ENCODE measurements at places on chromosomes 11 and 22. TPM values are rescaled to one million over a fixed set of nuclear protein-coding genes. Genes with fewer than 3 reads are reported as not detected.
A peak's percentile ranks its signal among the peaks of the same experiment; 100 is the strongest.

DNA sequence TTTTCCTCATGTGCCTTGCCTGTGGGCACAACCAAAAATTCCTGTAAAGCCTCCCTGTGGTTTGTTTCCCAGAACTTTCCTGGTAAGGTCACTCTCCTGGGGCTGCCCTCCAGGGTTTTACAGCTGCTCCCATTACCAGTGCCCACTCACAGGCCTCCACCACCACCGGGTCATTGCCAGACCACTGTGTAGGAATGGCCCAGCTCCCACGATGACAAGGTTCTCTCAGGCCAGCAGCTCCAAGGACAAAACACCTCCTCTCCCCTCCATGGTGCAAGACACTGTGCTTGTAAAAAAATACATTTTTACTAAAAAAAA, 96.1 kb upstream of the AKIP1 start:
- DNase-seq: no peak

- DNase-seq: no peak
Measured at GRCh38 chr22:30555282-30556210, 9.0 kb upstream of the SEC14L6 start.

DNA sequence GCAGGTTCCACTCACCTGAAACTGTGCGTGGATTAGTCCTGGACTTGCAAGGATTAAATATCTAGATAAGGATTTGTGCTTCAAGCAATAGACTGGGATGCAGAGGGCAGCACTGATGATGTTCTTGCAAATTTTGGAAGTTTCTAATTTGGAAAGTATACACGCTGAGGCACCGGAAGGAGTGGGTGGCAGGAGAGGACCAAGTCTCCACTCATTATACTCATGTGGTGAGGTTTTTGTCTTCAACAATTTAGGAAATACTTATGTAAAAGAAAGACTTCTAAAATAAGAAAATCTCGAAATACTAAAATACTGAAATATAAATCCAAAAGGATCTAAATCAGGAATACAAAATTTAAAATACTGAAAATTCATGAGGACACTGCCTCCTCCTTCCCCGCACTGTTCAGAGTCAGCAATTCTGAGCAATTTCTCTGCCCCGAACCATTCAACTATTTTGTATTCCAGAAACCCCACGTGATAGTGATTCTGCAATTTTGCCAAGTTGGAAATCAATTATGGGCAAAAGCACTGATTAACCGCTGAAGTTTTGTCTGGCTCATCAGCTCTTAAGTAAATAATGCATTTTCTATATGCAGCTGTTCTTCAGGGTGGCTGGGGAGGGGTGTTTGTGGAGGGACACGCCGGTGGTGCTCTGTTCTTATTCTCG, 47.0 kb upstream of the CLMP start:
- DNase-seq: no peak

DNA sequence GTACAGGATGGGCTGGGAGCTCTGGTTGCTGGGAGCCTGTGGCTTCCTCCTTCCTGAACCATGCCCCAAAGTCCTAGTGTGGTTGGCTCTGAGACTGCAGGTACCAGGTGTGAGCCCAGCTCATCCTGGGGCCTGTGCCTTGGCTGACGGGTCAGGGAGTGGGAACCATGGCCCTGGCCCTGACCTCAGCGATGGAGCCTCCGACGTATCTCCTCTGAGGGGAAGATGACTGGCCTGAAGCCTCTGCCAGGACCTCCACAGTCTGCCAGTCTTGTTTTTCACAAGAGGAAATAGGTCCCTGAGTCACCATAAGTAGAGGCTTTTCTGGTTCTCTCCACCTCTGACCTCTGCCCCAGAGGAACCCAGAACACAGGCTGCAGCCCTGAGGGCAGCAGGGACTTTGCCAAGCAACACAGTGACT, 3.4 kb downstream of the RCE1 start:
- DNase-seq: no peak

DNA sequence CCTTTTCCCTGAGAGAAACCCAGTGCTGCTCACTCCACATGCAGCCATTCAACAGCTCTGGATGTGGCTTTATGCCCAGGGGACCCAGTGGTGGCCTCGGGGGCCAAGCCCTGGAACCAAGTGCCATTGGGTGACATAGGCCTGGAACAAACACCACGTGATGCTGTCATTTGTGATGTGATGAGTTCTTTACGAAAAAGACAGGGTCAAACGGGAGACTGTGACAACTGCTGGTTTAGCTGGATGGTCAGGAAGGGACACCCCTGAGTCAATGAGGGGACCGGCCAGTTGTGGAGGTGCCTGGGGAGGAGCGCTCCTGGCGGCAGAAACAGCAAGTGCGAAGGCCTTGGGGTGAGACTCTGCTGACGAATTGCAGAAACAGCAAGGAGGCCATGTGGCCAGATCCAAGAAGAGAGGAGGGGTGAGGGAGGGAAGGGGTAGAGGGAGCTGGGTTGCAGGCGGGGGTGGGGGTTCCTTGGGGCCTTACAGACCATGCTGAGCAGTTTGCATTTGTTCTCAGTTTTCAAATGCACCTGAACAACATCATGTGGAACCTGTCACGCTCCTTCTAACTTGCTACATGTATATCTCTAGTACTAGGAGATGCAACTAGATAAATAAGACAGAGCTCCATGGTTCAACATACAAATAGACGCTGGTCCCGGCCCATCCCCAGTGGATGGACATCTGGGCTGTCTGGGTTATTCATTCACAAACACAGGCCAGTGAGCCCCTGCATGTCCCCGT, 56.1 kb downstream of the IGLL5 start:
- DNase-seq: no peak

DNA sequence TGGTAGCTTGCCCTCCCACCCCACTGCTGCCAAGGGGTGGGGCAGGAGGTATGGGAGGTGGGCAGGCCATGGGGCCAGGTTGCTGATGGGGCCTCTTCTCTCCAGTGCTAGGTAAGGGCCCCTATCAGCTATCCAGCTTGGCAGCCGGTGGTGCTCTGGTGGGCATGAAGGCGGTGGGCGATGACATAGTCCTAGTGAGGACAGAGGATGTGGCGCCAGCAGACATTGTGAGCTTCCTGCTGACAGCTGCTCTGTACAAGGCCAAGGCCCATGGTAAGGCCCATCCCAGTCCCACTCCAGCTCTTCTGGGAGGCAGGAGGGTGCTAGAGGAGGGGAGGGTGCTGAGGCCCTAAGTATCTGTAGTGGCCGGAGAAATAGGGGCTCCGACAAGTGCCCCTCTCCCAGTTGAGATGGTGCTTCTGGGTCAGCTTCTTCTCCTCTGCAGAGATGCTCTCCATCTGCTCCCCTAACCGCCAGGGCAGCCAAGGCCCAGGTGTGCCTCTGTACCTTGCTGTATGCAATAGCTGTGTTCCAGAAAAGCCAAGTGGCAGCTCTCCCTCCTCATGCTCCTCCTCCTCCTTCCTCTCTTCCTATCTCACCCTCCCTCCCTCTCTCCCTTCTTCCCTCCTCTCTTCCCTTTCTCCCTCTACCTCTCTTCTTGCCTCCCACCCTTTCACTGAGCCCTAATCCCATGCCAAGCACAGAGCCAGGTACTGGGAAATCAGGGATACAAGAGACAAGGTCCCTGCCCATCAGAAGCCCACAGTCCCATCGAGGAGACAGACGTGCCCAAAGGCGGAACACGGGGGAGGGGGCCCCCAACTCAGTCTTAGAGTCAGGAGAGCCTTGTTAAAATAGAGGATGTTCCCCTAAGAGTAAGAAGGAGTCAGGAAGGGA, 55.3 kb downstream of the OTOG start:
- DNase-seq: no peak

DNA sequence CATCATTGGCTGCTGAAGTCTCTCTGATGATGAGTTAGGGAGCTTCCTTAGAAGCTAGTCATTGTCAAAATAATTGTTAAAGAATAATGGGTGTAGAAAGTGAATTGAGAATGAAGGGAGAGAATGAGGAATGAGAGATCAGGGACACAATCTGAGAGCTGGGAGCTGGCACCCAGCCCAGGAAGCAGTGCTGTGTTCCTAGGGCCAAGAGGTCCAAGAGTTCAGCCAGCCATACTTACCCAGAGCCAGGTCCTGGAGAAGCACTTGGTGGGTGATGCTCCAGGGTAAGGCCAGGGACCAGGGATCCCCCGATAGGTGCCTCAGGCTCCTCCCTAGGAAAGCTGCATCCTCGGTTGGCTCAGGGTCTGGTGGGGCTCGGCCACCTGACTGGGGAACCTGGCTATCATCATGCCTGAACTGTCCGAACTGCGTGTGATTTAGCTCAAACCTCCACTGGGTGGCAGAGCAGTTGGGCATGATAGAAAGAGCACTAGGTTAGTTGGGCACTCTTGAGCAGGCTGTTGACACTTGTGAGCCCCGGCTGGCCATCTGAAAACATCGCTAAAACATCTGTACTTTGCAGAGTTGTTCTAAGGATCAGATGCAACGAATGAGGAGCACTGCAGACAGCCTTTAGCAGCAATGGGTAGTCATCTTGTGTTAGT, 123.9 kb upstream of the NCAM1 start:
- DNase-seq: no peak

DNA sequence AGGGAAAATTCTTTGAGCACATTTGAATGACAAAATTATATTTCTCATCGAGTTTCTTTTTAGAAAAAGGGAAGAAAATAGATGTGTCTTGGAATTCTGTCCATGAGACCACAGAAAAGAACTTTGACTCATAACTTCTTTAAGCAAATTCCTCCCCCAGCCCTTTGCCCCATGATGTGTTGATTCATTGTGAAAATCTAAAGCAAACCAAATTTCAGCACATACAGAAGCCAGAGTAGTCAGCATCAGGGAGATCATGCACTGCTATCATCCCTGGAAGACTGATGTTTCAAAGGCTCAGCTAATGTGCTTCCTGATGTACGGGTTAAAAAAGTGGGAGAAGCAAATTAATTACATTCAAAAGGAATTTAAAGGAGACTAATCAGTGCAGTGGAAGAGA, 159.7 kb downstream of the FAT3 start:
- DNase-seq: no peak

- no peak for DNase-seq
Measured at GRCh38 chr22:17951315-17951714, 73.0 kb downstream of the MICAL3 start.

DNA sequence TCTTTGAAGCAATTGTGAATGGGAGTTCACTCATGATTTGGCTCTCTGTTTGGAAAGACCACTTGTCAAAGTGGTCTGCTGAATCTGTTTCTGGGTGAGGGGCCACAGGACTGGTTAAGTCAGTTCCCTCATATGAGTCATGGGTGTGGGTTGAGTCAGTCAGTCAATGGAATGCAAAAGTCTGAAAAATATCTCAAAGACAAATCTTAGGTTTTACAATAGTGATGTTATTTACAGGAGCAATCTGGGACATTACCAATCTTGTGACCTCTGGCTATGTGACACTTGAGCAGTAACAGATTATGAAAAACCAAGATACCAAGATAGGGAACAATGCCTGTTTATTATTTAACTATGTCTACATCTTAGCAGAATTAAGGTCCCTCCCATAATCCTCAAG, 311.6 kb downstream of the AASDHPPT start:
- peak; percentile 67 for DNase-seq

GRCh38 chr11:15412054-15412453, 297.3 kb downstream of the INSC start:
- peak; percentile 2 for DNase-seq

DNA sequence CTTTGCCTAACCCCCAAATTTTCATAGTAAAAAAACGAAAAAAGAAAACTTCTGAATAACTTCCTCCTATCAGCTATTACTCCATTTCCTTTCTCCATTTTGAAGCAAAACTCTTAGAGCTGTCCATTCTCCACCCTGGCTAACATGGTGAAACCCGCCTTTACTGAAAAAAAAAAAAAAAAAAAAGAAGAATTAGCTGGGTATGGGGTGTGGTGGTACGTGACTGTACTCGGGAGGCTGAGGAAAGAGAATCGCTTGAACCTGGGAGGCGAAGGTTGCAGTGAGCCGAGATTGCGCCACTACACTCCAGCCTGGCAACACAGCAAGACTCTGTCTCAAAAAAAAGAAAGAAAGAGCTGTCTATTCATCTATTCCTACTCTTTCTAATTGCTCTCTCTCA, 11.3 kb upstream of the NXF1 start:
- DNase-seq: no peak

- no peak for DNase-seq
Measured at GRCh38 chr11:117670924-117671323, 126.1 kb downstream of the DSCAML1 start.

- no peak for DNase-seq
Measured at GRCh38 chr11:7436657-7437056, 48.6 kb upstream of the OLFML1 start.

GRCh38 chr11:2138068-2138430, 1.1 kb downstream of the IGF2 start:
- no peak for DNase-seq

Gene SAC3D1
- 15.5 TPM for total RNA-seq
